ENCODE measurements at places on chromosomes 6 and 20.

- DNase-seq, result no peak
These were observed 525 bp downstream of the MACROD2 start for GRCh38 chr20:13995841-13996240.

DNA sequence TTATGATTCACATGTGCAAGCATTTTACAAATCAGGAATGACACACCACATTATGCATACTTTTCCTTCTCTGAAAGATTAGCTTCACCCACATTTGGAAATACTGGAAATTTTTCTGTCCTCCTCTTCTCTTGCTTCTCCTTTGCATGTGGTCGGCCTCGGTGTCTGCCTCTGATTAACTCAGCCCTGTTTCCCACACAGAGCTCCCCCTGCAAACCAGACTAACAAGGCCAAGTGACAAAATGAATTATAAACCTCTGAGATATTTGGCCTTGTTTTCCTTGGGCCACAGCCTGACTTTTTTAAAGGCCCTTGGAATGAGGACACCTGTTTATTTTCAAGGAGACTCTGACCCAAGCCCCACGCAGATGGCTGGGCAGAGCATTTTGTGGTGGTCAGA, 9.0 kb upstream of the CCN6 start:
- no peak for DNase-seq

DNA sequence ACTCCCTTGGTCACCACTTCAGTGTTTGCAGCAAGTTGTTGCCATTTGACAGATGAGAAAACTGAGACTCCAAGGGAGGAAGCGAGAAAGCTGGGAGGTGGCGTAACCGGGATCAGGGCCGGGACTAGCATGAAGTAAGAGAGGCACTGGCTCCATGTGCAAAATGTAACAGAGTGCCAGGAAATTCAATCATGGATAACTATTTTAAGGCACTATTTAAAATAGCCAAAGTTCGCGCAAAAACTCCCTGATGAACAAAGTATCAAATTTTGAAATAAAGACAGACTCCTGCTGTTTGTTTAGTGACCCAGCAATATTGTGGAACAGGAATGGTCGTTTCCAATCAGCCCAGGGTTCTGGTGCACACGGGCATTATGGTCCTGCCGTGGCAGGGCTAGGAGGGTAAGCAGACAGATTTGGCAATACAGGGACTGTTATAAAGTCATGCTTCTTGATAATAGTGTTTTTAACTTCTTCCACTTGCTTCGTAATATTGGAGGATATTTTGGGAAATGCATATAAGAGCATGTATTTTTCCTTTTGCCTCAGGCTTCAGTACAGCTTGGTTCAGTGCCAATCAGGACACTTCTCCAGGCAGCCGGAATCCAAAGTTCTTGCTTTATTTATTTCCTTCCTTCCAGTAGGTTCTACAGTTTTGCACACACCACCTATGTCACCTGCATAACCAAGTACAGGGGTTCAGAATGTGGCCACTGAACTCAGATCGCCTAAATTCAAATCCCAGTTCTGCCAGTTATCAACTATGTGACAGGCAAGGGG, 141.6 kb downstream of the EYA2 start:
- DNase-seq, result no peak

- DNase-seq, result no peak
These were observed 345.9 kb downstream of the ARHGAP18 start for GRCh38 chr6:129364037-129364436.

DNA sequence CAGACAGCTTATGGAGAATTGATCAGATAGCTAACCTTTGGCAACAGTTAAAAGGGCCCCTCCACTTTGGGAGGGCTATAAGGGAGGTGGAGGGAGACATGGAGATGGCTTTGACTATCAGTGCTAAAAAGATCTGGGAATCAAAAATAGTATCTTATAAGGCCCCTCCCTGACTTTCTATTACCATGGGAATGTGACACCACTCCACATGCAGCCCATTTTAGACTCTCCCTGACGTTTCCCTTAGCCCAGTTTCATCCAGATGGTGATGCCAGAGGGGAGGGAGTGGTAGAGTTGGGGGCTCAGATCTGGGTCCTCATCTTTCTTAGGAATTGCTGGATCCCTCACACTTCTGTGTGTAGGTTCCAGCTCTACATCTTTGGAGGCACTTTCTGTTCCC, 200.0 kb upstream of the DTNBP1 start:
- DNase-seq, result no peak

DNA sequence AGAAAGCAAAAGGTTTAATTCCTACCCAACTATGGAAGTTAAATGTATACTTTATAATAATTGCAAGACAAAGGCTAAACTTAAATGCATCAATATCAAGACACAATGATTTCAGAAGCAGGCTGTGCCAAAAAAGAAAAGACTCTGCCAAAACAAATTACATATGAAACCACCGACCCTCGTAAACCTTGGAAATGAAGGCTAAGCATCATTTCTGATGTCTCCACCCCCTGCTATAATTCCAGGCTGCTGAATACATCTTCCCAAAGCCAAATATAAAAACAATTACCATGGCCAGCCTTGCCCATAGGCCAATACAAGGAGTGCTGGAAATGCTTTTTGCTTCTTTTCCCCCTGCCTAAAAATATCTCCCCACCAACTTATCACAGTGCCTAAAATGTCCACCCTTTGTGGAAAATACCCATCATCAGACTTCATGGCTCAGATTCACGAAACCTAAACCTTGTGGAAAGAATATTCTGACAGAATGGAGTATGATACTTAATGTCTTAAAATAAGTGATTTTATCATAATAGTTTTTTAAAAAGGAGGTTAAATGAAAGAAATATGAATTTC, 37.4 kb downstream of the RCAN2 start:
- no peak for DNase-seq
